ENCODE measurements at places on chromosomes 5 and 9.
A peak's percentile ranks its signal among the peaks of the same experiment; 100 is the strongest.

- DNase-seq: peak; percentile 65
Observed at GRCh38 chr9:112753725-112754124, 3.2 kb downstream of the SNX30 start.

GRCh38 chr5:15105799-15106393, 234.3 kb upstream of the ANKH start:
- peak; percentile 63 for DNase-seq

- DNase-seq: no peak
Observed at GRCh38 chr5:65858316-65858715, 68.1 kb upstream of the ERBIN start.

- DNase-seq: no peak
Observed at GRCh38 chr5:173612948-173613347, 3.5 kb downstream of the BOD1 start.

DNA sequence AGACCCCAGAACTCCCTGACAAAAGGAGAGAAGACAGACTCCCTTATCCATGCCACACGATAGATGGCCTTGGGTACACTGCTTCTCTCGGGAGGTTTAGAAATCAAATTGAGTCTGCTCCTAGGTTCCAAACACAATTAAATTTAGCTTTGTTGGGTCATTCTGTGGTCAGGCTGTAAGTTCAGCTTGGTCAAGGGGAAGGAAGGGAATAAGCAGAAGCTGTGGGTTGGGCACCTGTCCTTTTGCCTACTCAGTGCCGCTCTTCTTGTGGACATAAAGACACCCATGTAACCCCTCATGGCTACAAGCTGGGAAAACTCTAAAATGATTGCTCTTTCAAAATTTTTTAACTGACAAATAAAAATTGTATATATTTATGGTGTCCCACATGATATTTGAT, 19.1 kb upstream of the AK3 start:
- no peak for DNase-seq

GRCh38 chr5:34898258-34898895, 16.9 kb downstream of the RAD1 start:
- DNase-seq: peak; percentile 50

DNA sequence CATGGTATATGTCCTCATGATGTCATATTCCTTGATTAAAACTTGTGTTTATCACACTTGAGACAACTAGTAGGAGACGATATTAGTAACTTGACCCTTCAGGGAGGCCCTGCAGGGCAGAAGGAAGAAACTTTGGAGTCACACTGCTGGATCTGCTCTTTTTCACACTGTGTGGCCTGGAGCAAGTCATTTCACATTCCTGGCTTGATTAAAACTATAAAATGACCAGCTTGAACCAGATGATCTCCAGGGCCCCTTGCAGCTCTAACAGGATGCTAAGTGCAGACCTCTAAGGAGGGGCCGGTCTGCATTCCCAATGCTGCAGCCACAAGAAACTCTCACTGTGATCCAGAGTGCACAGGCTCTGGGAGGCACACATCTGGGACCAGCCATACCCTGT, 146.4 kb upstream of the ZNF366 start:
- peak; percentile 49 for DNase-seq

DNA sequence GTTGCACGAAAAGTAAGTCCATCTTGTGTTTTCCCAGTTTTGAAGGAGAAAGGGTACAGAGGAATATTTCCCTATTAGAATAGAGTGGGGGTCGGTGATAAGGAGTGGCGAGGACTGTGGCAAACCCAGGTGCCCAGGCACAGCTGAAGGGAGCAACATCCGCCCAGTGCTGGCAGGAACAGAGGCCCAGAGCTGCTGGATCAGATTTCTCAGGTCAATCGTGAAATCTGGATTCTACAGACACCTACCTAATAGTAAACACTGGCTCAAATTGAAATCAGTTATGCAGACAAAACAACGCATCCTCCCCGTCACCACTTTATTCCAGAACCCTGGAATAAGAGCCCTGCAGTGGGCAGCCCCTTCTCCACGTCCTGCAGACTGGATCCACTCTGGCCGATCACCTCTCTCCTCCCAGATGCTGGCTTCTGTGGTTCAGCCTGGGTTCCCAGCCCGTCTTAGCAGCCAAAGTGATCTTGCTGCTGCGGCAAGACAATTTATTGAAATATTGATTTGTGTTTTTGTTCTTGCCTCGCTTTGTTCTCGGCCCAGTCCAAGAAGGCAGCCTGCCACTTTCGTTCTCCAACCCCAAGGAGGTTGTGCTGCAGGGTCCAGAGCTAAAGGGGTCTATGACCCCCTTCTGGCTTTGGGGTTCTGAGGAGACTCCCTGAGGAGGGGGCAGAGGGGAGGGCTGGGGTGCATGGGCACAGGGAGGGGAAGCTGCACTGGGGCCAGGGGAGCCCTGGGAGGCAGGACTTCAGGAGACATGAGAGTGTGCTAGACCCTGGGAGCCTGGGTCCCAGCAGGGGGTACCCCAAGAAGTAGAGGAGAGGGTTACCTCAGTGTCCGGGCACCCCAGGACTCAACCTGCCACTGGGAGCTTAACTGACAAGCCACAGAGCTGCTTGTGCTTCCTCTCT, 103.3 kb downstream of the ZNF354C start:
- no peak for DNase-seq

- peak; percentile 73 for DNase-seq
Observed at GRCh38 chr5:119328753-119329602, 26.8 kb upstream of the TNFAIP8 start.

- DNase-seq: no peak
Observed at GRCh38 chr9:16591092-16591491, 279.4 kb downstream of the BNC2 start.

DNA sequence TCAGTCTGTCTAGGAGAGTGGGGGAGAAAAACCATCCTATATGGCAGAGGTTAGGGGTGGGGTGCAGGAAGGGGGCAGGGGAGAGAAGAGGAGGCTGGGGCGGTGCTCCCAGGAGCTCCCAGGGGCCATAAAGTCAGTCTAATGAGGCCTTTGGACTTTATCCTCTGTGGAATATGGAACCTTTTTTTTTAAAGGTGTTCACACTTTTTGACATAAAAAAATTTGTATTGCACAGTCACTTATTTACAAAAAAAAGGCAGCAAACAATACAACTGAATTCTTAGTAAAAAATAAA, 51.9 kb upstream of the SYNPO start:
- no peak for DNase-seq

GRCh38 chr5:123046222-123046621, 9.7 kb upstream of the PPIC start:
- DNase-seq: no peak

DNA sequence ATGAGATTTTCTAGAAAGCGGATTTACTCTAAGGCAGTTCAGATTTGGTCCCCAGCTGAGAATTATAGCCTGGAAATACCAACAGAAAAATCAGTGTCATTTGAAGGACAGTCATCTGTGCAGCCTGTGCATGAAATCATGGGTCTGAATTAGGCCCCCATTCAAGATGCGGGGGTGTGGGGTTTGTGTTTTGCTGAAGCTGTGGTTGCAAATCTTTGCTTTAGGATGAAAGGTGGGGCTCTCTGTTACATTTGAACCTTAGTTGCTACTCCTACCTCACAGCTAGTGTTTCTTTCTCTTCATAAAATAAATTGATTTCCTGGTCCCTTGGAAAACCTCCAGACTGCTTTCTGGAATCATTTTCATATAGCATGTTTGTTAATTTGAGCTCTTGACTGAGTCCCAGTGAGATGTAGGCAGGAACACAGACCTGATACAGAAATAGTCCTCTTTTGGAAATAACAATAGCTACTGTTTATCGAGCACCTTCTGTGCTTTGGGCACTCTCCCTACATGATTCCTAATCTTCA, 4.8 kb upstream of the ABL1 start:
- no peak for DNase-seq

GRCh38 chr5:22465177-22465576, 388.0 kb downstream of the CDH12 start:
- DNase-seq: no peak

GRCh38 chr9:133934482-133935232, 57.5 kb downstream of the VAV2 start:
- DNase-seq: no peak

GRCh38 chr5:158727136-158727535, 372.6 kb downstream of the EBF1 start:
- peak; percentile 93 for DNase-seq

DNA sequence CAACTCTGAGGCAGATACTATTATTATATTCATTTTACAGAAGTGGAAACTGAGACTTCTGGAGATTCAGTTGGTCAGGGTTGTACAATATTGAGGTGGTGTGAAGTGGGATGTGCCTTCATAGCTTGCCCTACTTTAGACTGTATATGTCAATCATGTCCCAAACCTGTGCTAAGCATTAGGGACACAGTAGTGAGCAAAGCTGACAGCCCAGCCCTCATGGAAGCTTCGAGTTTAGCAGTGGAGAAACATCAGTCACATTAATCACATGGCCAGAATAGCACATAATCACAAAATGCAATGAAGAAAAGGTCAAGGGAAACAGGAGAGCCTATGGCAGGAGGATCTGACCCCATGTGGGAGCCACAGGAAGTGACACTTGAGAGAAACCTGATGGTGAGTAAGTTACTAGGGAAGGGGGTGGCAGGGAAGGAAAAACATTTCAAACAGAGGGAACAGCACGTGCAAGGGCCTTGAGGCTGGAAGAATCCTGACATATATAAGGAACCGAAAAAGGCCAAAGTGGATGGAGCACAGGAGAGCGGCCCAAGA, 20.5 kb upstream of the RALGPS1 start:
- DNase-seq: no peak

GRCh38 chr5:98749046-98749445, 24.4 kb upstream of the RGMB start:
- no peak for DNase-seq

DNA sequence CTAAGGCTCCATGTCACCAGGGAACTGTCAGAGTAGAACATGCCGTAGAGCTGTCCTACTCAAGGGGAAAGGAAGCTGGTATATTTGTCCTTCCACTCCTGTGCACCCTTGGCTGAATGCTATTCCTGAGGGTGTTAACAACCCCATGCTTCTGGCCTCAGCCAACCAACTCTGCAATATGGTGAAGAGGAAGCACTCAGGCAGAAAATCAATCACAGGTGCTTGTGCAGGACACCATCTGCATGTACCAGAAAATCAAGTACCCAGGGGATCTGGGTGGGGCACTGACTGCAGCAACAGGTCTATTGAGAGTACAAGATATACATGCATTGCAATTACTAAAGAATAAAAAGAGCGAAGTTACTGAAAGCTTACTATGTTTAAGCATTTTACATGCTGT, 51.4 kb upstream of the NEK6 start:
- DNase-seq: no peak

- DNase-seq: no peak
Observed at GRCh38 chr9:98191181-98191608, 1.2 kb downstream of the CORO2A start.

- DNase-seq: no peak
Observed at GRCh38 chr9:135971892-135972291, 10.7 kb upstream of the UBAC1 start.

- DNase-seq: peak; percentile 19
Observed at GRCh38 chr9:98742325-98743280, 33.9 kb upstream of the GABBR2 start.

- DNase-seq: no peak
Observed at GRCh38 chr9:83588256-83588655, 34.7 kb upstream of the IDNK start.

GRCh38 chr5:171397190-171397589, 9.5 kb downstream of the NPM1 start:
- no peak for DNase-seq
